HFF-Myc (cell line): ENCODE measurements at places on chromosomes 4 and X.

DNA sequence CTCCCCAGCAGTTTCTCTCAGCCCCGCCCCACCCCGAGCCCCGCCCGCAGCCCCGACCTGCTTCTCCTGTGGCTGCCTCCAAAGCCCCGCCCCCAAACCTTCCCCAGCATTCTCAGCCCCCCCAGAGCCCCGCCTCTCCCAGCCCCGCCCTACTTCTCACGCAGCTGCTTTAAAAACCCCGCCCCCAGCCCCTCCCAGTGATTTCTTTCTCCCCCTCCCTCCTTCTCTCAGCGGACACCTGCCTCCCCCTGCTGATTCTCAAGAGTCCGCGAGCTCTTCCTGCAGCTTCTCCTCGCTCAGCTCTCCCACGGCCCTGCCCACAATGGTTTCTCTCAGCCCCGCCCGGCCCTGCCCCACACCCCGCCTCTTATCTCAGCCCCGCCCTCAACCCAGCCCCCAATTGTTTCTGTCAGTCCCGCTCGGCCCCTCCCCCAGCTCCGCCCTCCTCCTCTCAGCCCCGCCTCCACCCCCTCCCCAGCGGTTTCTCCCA lies 636 bp upstream of the EOLA1 start:
- peak; percentile 31 for DNase-seq

GRCh38 chr4:128830906-128831503 lies 21.5 kb downstream of the JADE1 start:
- DNase-seq, result no peak

DNA sequence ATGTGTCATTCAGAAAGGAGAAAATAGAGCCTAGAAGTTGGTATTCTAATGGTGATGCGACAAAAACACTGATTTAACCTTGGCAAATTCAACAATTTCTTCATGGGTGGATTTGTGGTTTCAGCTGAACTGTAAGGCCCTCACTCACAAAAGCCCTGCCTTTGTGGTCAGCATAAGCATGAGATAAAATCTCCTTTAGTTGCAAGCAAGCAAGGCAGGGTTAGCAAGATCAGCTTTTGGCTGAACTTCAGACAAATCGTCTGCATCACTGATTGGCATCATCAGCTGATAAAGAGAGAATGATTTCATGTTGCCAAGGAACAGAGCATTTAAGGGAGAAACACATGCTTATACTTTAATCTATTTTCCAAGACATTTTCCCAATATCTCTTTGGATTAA lies 2582.2 kb downstream of the PCDH7 start:
- no peak for DNase-seq

DNA sequence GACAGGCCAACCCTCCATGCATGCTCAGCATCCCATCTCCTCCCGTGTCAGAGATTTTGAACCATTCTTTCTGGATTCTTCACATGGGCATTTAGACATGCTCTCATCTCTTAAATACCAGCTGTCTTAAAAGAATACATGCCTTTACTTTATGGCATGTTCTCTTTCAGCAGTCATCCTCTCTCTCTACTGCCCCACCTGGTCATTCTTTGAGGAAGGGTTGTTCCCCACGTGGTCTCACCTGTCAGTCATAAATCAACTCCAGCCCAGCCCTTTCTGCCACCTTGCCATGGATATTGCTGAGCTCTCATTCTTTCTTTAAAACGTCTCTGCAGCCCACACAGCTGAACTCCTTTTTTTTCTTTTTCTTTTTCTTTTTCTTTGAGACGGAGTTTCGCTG lies 111.3 kb downstream of the ARHGAP10 start:
- DNase-seq, result no peak

DNA sequence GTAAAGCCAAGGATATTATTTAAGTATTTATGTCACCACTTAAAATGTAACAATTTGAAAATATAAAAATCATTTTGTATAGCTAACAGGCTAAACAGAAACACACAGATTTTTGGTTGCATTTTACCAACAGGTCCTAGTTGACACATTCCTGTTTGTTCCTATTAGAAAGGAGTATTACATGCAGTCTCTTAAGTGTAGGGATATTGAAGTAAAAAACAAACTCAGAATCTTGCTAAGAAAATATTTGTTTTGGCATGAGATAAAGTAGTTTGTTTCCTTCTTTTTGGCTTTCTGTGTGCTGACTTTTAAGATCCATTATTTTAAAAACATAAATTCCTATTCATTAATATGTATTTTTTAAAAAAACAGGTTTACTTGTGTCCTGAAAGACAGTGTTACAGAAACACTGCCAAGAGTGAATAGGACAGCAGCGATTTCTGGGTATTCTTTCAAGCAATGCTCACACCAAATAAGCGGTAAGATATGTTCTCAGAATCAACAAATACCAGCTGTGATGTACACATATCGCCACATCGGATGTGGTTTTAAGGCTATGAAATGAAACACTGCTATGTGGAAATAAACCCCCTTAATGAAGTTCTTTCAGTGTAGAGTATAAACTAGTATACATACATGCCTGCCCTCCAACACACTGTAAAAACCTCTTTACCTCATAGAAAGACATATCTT lies 6.9 kb downstream of the F11 start:
- no peak for DNase-seq

- no peak for DNase-seq
Observed at GRCh38 chr4:106893395-106893881, 142.7 kb downstream of the DKK2 start.

GRCh38 chr4:41748074-41748570 lies 403 bp downstream of the PHOX2B start:
- no peak for DNase-seq
